ENCODE measurements at places on chromosomes 6 and 20. TPM values are rescaled to one million over a fixed set of nuclear protein-coding genes. Genes with fewer than 3 reads are reported as not detected.

DNA sequence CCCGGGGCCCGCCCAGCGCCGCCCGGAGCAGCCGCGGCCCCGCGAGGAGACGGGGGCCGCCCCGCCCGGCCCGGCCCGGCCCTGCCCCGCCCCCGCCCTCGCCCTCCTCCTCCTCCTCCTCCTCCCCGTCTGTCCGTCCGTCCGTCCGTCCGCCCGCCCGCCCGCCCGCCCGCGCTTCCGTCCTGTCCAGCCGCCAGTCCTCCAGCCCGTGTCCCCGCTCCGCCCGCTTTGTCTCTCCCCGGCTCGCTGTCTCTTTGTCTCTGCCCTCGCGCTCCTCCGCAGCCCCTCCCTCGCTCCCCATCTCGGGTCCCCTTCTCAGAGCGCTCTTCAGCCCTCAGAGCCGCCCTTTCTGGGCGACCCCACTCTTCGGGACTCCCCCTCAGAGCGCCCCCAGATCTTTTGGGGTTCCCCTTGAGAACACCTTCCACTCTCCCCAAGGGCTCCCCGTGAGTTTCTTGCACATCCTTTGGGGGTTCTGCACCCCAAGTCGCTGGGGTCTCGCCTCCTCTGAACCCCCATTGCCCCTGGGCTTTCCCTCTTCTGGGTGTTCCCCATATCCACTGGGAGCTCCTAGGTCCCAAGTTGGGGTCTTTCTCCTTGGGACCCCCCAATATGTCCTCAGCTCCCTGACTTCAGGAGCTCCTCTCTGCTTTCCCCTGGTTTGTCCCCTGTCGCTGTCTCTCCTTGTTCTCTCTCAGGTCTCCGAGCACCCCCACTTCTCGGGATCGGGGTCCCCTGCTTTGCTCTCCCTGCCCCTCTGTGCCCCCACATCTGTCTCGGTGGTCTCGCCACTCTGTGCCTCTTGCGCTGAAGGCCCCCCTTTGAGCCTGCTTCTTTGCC, 79.5 kb upstream of the MYL9 start:
- H3K4me3 ChIP-seq, result peak overlapping the region; percentile 90
- H3K27me3 ChIP-seq, result no peaks in the 10 kb centered on the region
- peaks cover 59% of the 10 kb centered on the region for H3K4me1 ChIP-seq
- no peaks in the 10 kb centered on the region for H3K36me3 ChIP-seq
- peak overlapping the region; percentile 97 for H3K27ac ChIP-seq

GRCh38 chr20:54865273-54865672, 389.9 kb downstream of the DOK5 start:
- no peak overlapping the region for H3K4me3 ChIP-seq
- no peaks in the 10 kb centered on the region for H3K4me1 ChIP-seq
- H3K36me3 ChIP-seq, result no peaks in the 10 kb centered on the region
- no peak for DNase-seq
- H3K27me3 ChIP-seq, result no peaks in the 10 kb centered on the region
- no peak overlapping the region for H3K27ac ChIP-seq

PRKN gene
- total RNA-seq, result 25.5 TPM

DNA sequence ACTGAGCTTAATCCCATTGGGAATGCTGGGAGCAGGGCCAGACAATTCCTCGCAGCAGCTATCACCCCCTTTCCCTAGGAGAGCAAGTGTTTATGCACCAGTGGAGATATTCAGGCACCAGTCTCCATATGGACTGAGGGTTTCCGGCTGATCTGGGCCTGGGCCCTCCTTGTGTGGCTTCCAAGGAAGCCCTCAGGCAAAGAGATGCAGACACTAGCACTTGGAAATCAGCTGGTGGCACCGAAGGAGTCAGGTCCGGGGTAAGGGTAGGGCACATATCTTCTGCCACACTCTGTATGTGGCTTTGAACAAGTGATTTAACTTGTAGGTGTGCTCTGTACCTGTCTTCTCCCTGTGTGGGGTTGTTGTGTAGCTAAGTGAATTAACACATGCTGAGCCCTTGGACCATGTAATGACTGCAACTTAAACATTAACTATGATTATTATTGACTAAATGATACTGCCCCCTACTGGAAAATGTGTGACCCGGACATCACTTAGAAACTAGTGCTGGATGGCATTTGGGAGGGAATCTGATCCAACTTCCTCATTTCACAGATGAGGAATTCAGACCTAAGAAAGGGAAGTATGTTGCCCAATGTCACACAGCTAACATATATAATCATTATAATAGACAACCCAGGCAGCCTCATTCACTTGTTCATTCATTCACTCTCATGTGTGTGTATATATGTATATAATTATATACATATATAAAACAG, 19.3 kb upstream of the WFDC2 start:
- H3K36me3 ChIP-seq, result no peaks in the 10 kb centered on the region
- H3K27me3 ChIP-seq, result peaks cover 3% of the 10 kb centered on the region
- no peak overlapping the region for H3K4me3 ChIP-seq
- no peaks in the 10 kb centered on the region for H3K4me1 ChIP-seq
- no peak for DNase-seq
- no peak overlapping the region for H3K27ac ChIP-seq

VTA1 gene
- 33.2 TPM for total RNA-seq

- no peaks in the 10 kb centered on the region for H3K36me3 ChIP-seq
- H3K4me3 ChIP-seq, result no peak overlapping the region
- H3K27me3 ChIP-seq, result no peaks in the 10 kb centered on the region
- DNase-seq, result no peak
- peaks cover 32% of the 10 kb centered on the region for H3K4me1 ChIP-seq
- no peak overlapping the region for H3K27ac ChIP-seq
Measured at GRCh38 chr6:144662812-144663365, 377.8 kb downstream of the UTRN start.

- peaks cover 30% of the 10 kb centered on the region for H3K4me1 ChIP-seq
- no peak overlapping the region for H3K27ac ChIP-seq
Measured at GRCh38 chr6:30818391-30818841, 65.9 kb upstream of the DDR1 start.

- H3K27ac ChIP-seq, result peak overlapping the region; percentile 69
- H3K27me3 ChIP-seq, result no peaks in the 10 kb centered on the region
- DNase-seq, result no peak
- H3K36me3 ChIP-seq, result no peaks in the 10 kb centered on the region
- H3K4me3 ChIP-seq, result peak overlapping the region; percentile 41
Measured at GRCh38 chr6:56814308-56814707, 140.6 kb upstream of the BEND6 start.

GRCh38 chr6:21859193-21859735, 265.7 kb downstream of the SOX4 start:
- H3K27ac ChIP-seq, result no peak overlapping the region
- no peaks in the 10 kb centered on the region for H3K36me3 ChIP-seq
- H3K27me3 ChIP-seq, result no peaks in the 10 kb centered on the region
- no peak overlapping the region for H3K4me3 ChIP-seq
- DNase-seq, result no peak

- H3K4me1 ChIP-seq, result peaks cover 12% of the 10 kb centered on the region
- no peak overlapping the region for H3K27ac ChIP-seq
- no peak overlapping the region for H3K4me3 ChIP-seq
- H3K27me3 ChIP-seq, result no peaks in the 10 kb centered on the region
Measured at GRCh38 chr6:116349216-116349615, 21.5 kb upstream of the DSE start.

ECI2 gene
- 170 TPM for total RNA-seq

GRCh38 chr6:24752503-24752902, 22.2 kb upstream of the GMNN start:
- DNase-seq, result no peak
- H3K27me3 ChIP-seq, result peaks cover 8% of the 10 kb centered on the region
- H3K36me3 ChIP-seq, result no peaks in the 10 kb centered on the region
- H3K27ac ChIP-seq, result no peak overlapping the region
- no peaks in the 10 kb centered on the region for H3K4me1 ChIP-seq
- no peak overlapping the region for H3K4me3 ChIP-seq

- H3K4me3 ChIP-seq, result no peak overlapping the region
- no peaks in the 10 kb centered on the region for H3K27me3 ChIP-seq
- H3K27ac ChIP-seq, result no peak overlapping the region
- peaks cover 37% of the 10 kb centered on the region for H3K4me1 ChIP-seq
Measured at GRCh38 chr6:18265787-18266522, 1.6 kb upstream of the DEK start.

DNA sequence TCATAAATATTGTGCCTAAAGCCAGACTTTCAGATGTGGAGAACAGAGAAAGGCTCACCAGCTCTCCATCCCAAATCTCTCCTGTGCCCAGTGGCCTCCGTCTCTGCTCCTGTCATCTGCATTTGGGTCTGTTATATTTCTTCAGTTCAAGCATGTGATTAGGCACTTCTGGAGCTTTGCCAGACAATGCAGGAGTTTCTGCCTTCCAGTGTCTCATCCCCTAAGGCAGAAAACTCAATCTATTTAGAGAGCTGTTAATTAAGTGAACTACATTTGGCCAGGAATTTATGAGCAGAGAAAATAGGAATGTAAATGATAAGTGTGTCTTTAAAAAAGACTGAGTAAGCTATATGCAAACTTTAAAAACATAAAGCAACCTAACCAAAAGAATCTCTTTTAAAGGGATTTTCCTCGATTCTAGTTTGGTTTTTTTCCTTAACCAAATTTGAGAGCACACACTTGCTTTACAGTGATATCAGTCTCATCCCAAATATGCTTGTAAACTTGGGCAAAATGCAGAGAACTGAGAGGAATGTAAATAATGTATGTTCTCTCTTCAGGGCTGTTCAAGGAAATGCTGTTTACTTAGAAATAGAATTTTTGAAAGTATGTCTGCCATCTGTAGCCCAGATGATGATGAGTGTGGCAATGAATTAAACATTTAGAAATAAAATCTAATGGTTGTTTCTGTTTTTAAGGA, 113.9 kb downstream of the ELOVL4 start:
- H3K4me1 ChIP-seq, result no peaks in the 10 kb centered on the region
- no peak for DNase-seq
- H3K27me3 ChIP-seq, result peaks cover 8% of the 10 kb centered on the region
- H3K36me3 ChIP-seq, result no peaks in the 10 kb centered on the region
- no peak overlapping the region for H3K27ac ChIP-seq

- H3K27ac ChIP-seq, result no peak overlapping the region
- H3K36me3 ChIP-seq, result no peaks in the 10 kb centered on the region
- DNase-seq, result no peak
- no peaks in the 10 kb centered on the region for H3K27me3 ChIP-seq
- no peaks in the 10 kb centered on the region for H3K4me1 ChIP-seq
- H3K4me3 ChIP-seq, result no peak overlapping the region
Measured at GRCh38 chr6:25927178-25927577, 3.3 kb downstream of the SLC17A2 start.

DNA sequence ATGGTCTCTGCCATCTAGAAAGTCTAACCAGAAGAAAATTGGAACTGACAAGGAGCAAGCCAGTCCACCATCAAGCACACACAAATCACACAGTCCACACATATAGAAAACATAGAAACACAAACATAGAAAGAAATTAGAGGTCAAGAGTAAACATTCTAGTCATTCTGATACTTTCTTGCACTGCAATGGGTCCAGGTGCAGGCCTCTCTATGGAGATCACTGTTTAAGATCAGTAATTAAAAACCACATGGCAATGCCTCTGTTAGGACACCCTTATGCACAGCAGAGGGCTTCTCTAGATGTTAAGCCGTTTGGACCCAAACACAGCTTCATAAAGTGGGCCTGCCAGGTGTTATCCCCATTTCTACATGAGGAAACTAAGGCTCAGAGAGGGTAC, 42.8 kb upstream of the SLC22A23 start:
- no peaks in the 10 kb centered on the region for H3K4me1 ChIP-seq
- peaks cover 17% of the 10 kb centered on the region for H3K27me3 ChIP-seq
- no peak for DNase-seq
- no peak overlapping the region for H3K4me3 ChIP-seq

DNA sequence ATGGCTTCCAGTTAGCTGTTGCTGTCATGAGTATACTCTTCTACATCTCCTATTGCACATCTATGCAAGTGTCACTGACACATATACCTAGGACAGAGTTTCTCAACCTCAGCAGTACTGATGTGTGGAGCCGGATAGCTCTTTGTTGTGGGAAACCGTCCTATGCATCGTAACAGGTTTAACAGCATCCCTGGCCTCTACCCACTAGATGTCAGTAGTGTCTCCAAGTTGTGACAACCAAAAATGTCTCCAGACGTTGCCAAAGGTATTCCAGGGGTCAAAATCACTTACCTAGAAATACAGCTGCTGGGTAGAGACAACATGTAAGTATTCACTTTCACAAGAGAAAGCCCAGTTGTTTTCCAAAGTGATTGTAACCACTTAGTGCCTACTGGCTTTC, 637.6 kb downstream of the RNF144B start:
- H3K27me3 ChIP-seq, result no peaks in the 10 kb centered on the region
- no peaks in the 10 kb centered on the region for H3K36me3 ChIP-seq
- no peaks in the 10 kb centered on the region for H3K4me1 ChIP-seq
- no peak overlapping the region for H3K4me3 ChIP-seq

- H3K27ac ChIP-seq, result no peak overlapping the region
- no peak for DNase-seq
- H3K27me3 ChIP-seq, result peaks cover 11% of the 10 kb centered on the region
- no peak overlapping the region for H3K4me3 ChIP-seq
- peaks cover 9% of the 10 kb centered on the region for H3K4me1 ChIP-seq
Measured at GRCh38 chr20:53439616-53440015, 154.0 kb downstream of the ZNF217 start.

- peaks cover 16% of the 10 kb centered on the region for H3K4me1 ChIP-seq
- H3K36me3 ChIP-seq, result no peaks in the 10 kb centered on the region
- H3K4me3 ChIP-seq, result no peak overlapping the region
- no peak for DNase-seq
- H3K27ac ChIP-seq, result peak overlapping the region; percentile 14
Measured at GRCh38 chr6:55825402-55826051, 49.9 kb downstream of the BMP5 start.

- no peak for DNase-seq
- H3K36me3 ChIP-seq, result no peaks in the 10 kb centered on the region
Measured at GRCh38 chr6:108712946-108713345, 135.3 kb upstream of the ARMC2 start.

GRCh38 chr6:25326126-25326525, 47.0 kb downstream of the CARMIL1 start:
- H3K36me3 ChIP-seq, result no peaks in the 10 kb centered on the region
- peaks cover 1% of the 10 kb centered on the region for H3K27me3 ChIP-seq
- no peak overlapping the region for H3K27ac ChIP-seq
- DNase-seq, result no peak
- no peak overlapping the region for H3K4me3 ChIP-seq

GRCh38 chr20:25659999-25660398, 36.2 kb upstream of the NANP start:
- no peak for DNase-seq
- H3K36me3 ChIP-seq, result no peaks in the 10 kb centered on the region
- H3K4me1 ChIP-seq, result no peaks in the 10 kb centered on the region
- no peaks in the 10 kb centered on the region for H3K27me3 ChIP-seq

INSM1 gene
- not detected for total RNA-seq

GRCh38 chr6:99349171-99350141, at the start of gene FAXC:
Gene FAXC (minus strand): TSS chr6:99349674. CDS start chr6:99349372, 302 bp downstream.
- H3K4me1 ChIP-seq, result peaks cover 8% of the 10 kb centered on the region
- peak within 1 kb of the TSS; percentile 68 for H3K4me3 ChIP-seq
- no peak within 1 kb of the TSS for H3K27ac ChIP-seq
- peaks cover 86% of the 10 kb centered on the region for H3K27me3 ChIP-seq

PKHD1 gene
- total RNA-seq, result not detected

GRCh38 chr6:47153404-47153755, 111.2 kb upstream of the ADGRF1 start:
- DNase-seq, result no peak
- no peaks in the 10 kb centered on the region for H3K4me1 ChIP-seq
- no peak overlapping the region for H3K27ac ChIP-seq
- H3K27me3 ChIP-seq, result no peaks in the 10 kb centered on the region
- no peak overlapping the region for H3K4me3 ChIP-seq
